ENCODE measurements at places on chromosomes 11 and 22.

- no peak for DNase-seq
These were observed 17.4 kb upstream of the LRRC55 start for GRCh38 chr11:57164317-57164716.

GRCh38 chr11:117731722-117732290 lies 65.2 kb downstream of the DSCAML1 start:
- DNase-seq: no peak

DNA sequence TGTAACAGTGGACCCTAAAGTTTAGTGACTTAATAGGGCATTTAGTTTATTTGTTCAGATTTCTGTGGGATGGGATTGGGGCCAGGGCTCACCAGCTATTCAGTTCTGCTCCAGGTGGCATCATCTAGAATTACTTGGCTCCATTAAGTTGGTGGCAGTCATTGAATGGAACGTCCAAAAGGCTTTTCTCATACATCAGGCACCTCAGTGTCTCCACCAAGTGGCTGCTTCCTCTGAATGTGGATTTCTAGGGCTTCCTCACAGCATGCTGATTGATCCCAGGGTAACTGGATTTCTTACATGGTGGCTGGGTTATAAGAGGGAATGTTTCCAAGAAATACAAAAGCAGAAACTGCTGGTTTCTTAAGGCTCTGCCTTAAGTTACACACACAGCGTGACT lies 34.7 kb downstream of the USP47 start:
- no peak for DNase-seq

DNA sequence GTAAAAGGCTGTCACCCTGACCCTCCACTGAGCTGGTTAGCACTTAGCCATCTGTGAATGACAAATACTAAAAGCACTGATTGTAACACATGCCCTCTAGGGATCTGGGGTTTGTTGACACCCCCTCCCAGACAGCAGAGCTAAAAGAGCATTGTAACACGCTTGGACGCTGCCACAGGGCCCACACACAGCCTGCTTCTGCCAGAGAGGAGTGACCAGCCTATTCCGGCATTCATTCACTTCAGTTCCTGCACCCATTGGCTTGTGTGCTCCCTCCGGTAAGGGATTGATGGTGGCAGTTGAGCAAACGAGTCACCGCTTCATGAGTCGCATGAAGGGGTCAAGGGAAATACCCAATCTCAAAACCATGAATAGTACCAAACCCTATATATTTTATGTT lies 15.8 kb downstream of the OR10D3 start:
- DNase-seq: no peak

DNA sequence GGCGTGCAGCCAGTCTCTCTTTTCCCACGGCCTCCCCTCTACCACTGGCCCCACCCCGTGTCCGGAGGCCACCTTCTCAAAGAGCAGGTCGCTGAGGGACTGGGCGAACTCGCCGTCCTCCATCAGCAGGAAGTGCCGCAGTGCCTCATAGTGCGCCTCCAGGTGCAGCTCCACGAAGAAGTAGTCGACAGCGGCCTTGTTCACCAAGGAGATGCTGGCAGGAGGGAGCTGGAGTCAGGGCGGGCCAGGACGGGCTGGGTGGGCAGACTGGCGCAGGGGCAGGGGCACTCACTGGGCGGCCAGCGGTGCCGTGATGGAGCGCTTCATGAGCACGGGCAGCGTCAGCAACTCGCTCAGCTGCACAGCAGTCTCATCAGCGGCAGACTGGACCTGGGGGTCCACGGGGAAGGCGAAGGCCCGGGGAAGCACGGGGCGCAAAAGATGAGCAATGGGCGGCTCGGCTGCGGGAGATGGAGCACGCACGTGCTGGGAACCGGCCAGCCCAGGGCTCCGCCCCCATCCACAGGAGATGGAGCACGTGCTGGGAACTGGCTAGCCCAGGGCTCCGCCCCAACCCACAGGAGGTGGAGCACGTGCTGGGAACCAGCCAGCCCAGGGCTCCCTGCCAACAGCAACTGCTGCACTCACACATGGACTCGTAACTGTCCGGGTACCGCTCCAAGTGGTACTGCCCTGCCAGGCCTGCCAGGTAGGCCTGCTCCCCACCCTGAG lies 18.4 kb downstream of the SELENOO start:
- DNase-seq: peak; percentile 77

GRCh38 chr11:15185021-15185420 lies 70.3 kb downstream of the INSC start:
- no peak for DNase-seq

DNA sequence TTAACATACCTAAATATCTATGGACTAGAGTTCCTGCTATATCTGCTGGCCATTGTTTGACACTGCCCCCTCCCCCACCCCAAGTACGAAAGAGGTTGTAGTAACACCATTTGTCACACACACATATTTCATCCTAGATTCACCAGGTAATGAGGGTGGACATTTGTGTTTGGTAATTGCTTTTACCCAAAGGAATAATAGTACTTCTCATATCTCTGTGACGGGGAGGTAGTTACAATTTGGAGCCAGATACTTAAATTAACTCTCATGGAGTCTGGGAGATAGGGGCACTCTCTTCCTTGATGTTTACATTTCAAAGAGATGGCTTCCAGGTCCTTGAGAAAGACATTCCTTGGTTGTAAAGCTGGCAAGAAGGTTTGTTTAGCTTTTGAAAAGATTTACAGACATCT lies 38.7 kb downstream of the REXO2 start:
- no peak for DNase-seq

- DNase-seq: no peak
These were observed 83.2 kb upstream of the PITPNB start for GRCh38 chr22:28002181-28002700.

- DNase-seq: no peak
These were observed 7.4 kb downstream of the ATL3 start for GRCh38 chr11:63663809-63664208.

DNA sequence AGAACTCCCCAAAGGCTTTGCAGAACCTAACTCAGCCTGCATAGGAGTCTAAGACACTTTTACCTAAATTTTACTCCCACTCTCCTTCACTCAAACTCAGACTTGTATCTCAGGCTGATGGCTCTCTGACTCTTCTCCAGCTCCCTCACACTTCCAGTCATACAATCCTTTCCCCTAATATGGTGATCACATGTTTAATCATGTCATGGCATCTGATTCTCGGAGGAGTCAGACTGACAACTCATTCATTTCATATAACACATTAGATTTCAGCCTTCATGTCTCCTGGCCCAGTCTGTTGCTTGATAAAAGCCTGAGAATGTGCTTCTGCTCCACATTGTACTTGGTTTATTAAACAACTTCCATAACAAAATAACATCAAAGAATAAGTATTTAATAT lies 1503.9 kb upstream of the TENM4 start:
- DNase-seq: no peak

DNA sequence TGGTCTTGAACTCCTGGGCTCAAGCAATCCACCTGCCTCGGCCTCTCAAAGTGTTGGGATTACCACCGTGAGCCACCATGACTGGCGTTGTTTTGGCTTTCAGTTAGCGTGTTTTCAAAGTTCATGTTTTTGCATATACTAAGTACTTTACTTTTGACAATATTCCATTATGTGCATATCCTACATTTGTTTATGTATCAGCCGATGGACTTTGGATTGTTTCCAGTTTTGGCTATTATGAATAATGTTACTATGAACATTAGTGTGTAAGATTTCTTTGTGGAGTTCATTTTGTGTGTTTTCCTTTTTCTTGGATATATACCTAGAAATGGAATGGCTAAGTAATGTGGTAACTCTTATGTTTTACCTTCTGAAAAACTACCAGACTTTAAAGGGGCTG lies 9.9 kb downstream of the CSTF3 start:
- no peak for DNase-seq

GRCh38 chr11:27603376-27603990 lies 96.8 kb downstream of the BDNF start:
- no peak for DNase-seq

- DNase-seq: no peak
These were observed 46.6 kb upstream of the MMP7 start for GRCh38 chr11:102577182-102577581.

- DNase-seq: no peak
These were observed 3.4 kb upstream of the LDHC start for GRCh38 chr11:18408558-18409291.

Data from NCI-H1105 (cell line).